ENCODE measurements at places on chromosomes 6 and 20.

- DNase-seq = no peak
Observed at GRCh38 chr6:33950472-33950881, 146.7 kb upstream of the MLN start.

- no peak for DNase-seq
Observed at GRCh38 chr6:73782911-73783310, 86.9 kb downstream of the CD109 start.

DNA sequence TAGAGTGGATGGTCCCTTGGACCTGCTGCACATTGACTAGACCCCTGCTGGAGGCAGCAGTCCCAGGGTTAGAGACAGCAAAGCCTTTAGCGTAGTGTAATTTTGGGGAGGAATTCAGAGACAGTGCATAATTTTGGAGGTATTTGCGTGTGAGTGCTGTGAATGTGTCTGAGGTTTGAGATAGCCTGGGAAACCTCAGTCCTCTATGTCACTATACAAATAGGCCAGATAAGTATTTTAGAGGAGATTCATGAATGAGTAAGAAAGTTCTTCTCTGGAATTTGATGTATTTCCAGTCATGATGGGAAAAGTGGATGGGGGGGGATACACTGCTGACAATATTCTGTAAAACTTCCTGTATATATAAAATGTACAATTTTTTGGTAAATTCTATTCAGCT, 25.8 kb upstream of the MTRF1L start:
- DNase-seq = no peak

DNA sequence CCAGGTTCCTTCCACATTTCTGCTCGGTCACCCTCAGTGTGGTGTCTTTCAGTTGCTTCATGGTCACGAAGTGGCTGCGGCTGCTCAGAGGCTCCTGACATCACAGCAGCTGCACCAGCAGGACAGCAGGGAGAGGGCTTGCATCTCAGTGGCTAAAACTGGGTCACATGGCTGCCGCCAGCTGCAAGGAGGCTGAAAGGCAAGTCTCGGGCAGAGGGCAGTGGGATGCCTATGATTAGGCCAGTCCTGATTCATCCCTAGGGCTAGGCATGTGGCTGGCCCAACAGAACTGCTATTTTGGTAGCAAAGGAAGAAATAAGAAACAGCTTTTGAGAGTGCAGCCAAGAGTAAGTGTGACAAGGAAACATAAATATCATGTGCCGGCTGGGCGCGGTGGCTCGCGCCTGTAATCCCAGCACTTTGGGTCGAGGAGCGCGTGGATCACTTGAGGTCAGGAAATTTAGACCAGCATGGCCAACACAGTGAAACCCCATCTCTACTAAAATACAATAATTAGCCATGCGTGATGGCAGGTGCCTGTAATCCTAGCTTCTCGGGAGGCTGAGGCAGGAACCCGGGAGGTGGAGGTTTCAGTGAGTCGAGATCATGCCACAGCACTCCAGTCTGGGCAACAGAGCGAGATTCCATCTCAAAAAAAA, 46.6 kb downstream of the RBM38 start:
- no peak for DNase-seq

DNA sequence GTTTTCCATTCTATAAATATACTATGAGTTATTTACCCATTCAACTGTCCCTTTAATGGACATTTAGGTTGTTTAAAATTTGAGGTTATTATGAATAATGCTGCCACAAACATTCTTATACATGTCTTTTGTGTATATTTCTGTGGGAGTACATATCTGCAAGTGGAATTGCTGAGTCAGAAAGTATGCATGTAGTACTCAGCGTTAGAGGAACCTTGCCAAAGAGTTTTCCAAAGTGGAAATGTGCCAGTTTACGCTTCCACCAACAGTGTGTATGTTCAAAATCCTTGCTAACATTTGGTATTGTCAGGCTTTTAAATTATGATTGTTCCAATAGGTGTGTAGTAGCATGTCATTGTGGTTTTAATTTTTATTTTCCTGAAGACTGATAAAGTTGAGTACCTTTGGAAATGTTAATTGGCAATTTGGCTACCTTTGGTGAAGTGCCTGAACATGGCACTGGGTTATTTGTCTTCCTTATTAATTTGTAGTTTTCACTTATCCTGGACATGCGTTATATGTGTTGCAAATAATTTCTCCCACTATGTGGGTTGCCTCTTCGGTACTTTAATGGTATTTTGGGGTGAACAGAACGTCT, 341.2 kb downstream of the CD83 start:
- DNase-seq = no peak

DNA sequence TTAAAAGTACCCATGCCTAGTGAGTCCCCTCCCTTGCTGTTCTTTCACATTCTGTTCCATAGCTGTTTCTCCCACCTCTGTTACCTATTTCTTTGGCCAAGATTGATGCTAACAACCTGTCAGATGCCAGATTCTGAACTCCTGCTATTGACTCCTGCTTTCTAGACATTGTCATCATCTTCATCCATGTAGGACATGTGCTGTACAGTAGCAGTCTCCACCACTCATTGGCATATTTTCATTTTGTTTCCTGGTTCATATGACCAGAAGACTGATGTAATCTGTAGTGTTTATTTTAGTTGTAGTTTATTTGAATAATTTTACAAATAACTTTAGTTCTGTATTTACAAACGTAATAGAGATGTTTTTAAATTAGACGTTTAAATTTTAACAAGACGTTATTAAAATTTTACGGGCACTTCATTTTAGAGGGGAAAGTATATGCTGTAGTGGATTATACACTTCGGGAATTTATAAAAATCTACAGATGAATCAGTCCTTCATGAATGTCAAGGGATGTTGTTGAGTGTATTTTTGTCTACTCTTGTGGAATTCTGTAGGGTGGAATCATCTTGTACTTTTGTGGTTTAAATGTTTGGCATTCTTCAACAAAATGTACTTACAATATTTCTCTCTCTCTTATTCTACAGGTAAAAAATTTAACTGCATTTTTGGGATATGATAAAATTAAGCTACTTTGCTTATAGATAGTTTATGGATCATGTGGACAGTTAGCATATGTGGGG, 34.1 kb downstream of the TRMT11 start:
- no peak for DNase-seq

DNA sequence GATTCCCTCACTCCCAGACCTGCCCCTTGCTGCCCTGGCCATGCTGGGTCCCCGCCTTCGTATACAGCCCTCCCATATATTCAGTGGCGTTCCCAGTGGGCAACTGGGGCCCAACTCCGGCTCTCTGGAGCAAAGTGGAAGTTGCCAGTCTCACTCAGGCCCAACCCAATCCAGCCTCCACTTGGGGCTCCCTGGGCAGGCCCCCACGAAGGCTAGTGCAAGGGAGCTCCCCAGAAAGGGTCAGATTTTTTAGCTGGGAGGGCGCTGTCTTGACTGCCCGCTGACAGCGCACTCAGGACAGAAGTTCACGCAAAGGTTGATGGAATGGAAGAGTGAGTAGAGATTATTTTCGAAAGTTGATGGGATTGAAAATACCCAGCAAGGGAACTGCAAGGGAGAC, 5.9 kb downstream of the TP53TG5 start:
- DNase-seq = no peak

- DNase-seq = no peak
Observed at GRCh38 chr20:33443006-33443511, 504 bp downstream of the SNTA1 start.

- peak; percentile 27 for DNase-seq
Observed at GRCh38 chr6:3644739-3645012, 106.8 kb downstream of the PXDC1 start.

- peak; percentile 33 for DNase-seq
Observed at GRCh38 chr6:168026925-168027324, 29.5 kb downstream of the KIF25 start.

DNA sequence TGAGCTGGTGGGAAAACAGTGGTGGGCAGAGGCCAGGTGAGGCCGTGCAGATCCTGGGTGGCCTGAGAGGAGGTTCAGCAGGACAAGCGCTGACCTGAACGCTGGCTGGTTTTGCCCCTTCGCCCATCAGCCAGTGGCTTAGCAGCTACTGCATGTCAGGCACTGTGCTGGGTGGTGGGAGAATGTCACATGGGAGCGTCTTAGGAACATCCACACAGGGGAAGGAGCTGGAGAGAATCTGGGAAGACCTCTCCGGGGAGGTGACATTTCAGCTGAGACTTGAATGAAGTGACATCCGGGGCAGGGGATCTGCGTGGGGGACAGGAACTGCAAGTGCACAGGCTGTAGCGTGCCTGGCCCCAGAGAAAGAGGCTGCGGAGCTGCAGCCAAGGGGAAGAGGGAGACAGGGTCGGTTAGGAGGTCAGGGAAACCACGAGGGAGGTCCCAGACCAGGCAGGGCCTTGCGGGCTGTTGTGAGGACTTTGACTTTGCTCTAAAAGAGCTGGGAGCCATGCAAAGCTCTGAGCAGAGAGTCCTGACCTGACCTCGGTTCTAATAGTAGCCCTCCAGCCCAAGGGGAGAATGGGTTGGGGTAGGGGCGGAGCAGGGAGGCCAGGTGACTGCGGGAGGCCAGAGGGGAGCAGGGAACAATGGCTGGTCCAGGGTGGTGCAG, 156.8 kb upstream of the PTPN1 start:
- DNase-seq = no peak

DNA sequence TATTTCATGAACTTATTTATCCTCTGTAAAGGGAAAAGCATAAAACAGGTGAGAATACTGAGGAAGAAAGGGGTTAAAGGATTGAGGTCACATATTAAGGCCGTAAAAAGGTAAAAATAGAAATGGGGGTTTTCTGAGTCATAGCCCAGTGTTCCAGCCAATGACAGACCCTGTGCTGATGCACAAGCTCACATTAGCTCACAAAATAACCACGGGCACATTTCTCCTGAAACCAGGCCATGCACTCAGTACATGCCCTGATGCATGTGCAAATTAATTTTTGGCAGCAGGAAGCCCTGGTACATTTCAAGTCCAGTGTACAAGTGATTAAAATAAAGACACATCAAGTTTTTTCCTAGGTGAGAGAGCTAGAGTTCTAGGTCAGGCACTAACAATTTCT, 194.4 kb downstream of the TMEM200A start:
- DNase-seq = no peak

GRCh38 chr6:5506149-5506548, 244.8 kb downstream of the FARS2 start:
- DNase-seq = no peak

- DNase-seq = no peak
Observed at GRCh38 chr20:53187392-53188068, 215.4 kb downstream of the TSHZ2 start.

DNA sequence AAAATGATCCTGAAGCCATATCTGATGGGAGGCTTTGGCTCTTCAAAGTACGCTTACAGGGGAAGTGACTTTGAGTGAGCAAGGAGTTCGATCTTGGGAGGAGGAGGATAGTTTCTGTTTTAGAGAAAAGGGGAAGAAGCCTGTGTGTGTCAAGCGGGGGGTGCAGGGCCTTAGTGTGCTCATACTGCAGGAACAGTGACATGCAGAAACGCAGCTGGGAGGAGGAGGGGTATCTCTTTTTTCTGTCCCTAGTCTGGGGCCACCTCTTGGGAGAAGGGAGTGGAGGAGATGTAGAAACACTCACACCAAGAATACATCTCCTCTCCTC, 19.8 kb downstream of the SIRPD start:
- DNase-seq = peak; percentile 85

DNA sequence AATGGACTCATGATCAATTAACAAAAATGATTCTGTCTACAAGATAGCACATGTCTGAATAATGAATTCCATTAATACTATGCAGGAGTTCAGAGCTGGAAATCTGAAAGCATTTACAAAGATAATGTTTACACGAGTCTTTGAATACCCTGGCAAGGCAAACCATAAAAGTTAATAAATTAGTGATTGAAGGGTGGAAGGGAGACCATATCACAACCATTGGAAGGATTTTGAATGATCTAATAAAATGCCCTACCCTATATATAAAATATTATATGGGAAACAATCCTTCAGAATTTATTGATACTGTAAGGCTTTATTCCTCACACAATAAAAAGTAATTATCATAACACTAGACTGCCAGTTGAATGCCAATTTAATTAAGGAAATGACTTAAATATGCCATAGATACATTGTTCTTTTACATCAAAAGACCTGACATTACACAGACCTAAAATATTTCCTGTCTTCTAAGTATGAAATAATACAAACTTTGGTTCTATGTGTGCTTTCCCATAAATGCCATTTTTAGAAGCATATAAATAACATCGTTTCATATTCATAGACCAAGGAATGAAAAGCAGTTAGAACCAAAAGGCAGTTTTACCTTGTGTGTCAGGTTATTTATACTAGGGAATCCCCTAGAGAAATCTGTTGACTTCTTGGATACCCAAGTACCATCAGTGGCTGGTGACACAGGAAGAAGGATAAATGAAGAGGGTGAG, 249.2 kb upstream of the MARCKS start:
- DNase-seq = no peak

DNA sequence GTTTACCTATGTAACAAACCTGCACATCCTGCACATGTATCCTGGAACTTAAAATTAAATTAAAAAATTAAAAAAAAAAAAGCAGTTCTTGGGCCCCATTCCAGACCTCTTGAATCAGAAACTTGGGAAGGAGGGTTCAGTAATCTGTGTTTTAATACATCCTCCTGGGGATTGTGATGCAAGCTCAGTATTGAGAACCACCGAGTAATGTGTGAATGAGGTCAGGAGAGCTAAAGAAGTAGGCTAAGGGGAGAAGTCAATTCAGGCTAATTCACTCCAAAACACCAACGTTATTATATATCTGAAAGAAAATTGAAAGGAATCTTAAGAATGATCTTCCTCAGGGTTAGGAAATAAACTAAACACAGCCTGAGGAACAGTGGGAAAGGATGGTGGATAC, 120.4 kb downstream of the RNF144B start:
- DNase-seq = no peak

GRCh38 chr6:157961153-157961831, 20.4 kb upstream of the SYNJ2 start:
- DNase-seq = no peak

DNA sequence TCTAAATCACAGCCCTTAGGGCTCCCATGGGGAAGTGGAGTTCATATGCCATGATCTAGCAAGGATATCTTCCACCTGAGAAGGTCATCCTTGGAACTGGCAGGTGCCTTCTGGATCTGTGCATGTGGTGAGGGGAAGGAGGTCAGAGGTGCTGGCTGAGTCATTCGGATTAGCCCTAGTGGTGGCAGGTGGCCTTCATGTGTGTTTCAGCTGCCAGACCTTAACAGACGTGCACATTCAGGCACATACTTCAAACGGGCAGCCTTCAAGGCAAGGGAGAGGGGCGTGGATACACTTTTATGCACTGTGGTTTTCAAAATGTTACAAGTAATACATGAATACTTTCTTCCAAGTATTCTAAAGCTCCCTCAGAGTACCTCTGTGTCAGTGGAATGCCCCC, 51.2 kb downstream of the BMP6 start:
- DNase-seq = no peak

Measured in cardiac septum (tissue), 1 donor.